ENCODE measurements at places on chromosomes 12 and 14. TPM values are rescaled to one million over a fixed set of nuclear protein-coding genes. Genes with fewer than 3 reads are reported as not detected.
A peak's percentile ranks its signal among the peaks of the same experiment; 100 is the strongest.

SFSWAP gene
- 51.3 TPM for total RNA-seq

DNA sequence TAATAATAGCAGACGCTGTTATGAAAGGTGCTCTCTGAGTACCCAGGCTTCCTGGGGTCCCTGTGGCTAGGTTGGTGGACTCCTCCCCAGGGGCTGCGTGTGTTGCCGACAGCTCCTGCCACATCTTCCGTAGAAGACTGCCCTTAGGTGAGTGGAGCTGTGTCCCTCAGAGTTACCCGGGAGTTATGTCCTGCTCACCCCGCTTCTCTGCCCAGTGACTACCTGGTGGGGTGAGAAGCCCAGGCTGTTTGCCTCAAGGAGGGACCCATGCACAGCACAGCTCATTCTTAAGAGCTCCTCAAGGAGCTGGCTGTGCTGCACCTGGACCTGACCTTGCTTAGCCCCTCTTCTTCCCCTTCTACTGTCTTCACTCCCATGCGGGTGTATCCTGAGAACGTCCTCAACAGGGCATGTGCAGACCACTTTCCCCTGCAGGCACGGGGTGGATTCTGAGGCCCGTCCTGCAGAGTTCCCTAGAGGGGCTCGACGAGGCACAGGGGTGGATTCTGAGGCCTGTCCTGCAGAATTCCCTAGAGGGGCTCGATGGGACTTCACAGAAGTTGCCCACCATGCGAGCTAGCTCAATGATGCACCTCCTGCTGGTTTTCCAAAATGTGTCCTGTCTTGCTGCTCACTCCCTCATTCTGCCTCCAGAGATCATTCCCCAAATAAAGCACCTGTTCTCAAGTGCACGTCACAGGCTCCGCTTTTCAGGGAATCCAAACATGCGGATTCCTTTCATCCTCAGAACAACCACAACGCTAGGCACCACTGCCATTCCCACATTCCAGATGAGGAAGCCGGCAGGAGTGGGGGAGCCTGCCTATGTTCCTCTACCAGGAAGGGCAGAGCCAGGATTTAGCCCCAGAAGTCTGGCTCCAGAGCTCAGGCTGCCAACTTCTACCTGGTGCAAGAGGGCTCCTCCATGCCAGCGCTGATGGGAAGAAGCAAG lies 231.9 kb downstream of the GLT1D1 start:
- H3K4me3 ChIP-seq = no peak overlapping the region
- H3K27me3 ChIP-seq = no peaks in the 10 kb centered on the region
- no peak for DNase-seq
- H3K4me1 ChIP-seq = no peaks in the 10 kb centered on the region

DNA sequence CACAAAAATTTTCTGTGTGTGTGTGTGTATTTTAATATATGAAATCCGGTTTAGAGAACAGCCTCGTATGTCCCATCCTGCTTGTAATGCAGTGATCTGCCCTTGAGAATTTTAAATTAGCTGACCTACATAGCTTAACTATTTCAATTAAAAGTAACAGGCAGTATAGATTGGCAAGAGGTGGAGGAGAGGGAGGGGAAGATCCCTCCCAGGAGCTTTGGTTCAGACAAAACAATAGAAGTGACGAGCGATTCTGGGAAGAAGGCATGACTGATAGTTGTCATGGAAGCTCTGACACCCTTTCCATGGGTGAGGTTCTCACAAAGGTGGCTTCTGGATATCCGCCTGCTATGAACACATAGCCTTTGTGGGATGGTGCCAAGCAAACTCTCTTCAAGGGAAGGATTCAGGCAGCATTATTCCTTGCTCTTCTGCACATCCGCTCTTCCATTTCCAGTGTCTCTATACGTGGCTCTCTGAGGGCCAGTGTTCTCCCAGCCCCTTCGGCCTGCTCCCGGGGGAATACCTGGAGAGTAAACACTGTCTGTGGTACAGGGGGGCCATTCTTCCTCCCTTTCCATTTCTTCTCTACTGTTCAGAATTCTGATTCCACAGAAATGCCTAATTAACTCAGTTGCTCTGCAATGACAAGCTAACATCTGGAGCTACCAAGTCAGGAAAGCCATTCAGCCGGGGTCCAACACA lies 182.0 kb downstream of the CACNA1C start:
- H3K27me3 ChIP-seq = no peaks in the 10 kb centered on the region
- no peak for DNase-seq
- no peaks in the 10 kb centered on the region for H3K4me1 ChIP-seq
- no peak overlapping the region for H3K4me3 ChIP-seq
- H3K36me3 ChIP-seq = no peaks in the 10 kb centered on the region
- no peak overlapping the region for H3K27ac ChIP-seq

GRCh38 chr12:57049119-57049446 lies 846 bp downstream of the MYO1A start:
- peak overlapping the region; percentile 40 for H3K4me3 ChIP-seq
- DNase-seq = peak; percentile 76
- H3K4me1 ChIP-seq = peaks cover 22% of the 10 kb centered on the region
- H3K27ac ChIP-seq = peak overlapping the region; percentile 76
- H3K36me3 ChIP-seq = no peaks in the 10 kb centered on the region

GRCh38 chr12:26130728-26131127 lies 5.9 kb upstream of the BHLHE41 start:
- DNase-seq = no peak
- H3K4me3 ChIP-seq = no peak overlapping the region
- H3K4me1 ChIP-seq = peaks cover 18% of the 10 kb centered on the region
- peaks cover 13% of the 10 kb centered on the region for H3K27me3 ChIP-seq
- H3K36me3 ChIP-seq = no peaks in the 10 kb centered on the region

DLK1 gene
- not detected for total RNA-seq
